ENCODE measurements at places on chromosomes 7 and 10. TPM values are rescaled to one million over a fixed set of nuclear protein-coding genes. Genes with fewer than 3 reads are reported as not detected.

- no peak for DNase-seq
Observed at GRCh38 chr7:5470816-5471215, 47.2 kb upstream of the TNRC18 start.

DNA sequence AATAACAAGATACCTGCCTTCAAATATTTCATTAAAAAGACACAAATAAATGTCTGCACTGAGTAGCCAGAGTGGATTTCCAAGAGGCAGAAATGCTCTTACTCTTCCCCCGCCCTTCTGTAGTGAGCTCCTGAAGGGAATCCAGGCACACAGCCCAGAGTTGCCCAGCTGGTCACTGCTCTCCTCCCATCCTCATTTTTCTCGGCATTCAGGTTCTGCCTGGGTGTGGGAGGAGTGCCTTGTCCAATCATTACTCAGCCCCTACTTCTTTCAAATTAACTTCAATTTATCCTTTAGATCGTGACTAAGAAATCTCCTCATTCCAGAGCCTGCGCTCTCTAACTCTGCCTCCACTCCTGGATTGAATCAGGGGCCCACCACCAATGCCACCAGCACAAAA, 12.2 kb downstream of the CCDC6 start:
- no peak for DNase-seq

Gene TCAF2
- 11.7 TPM for polyA plus RNA-seq

Gene GPR146
- 4.4 TPM for polyA plus RNA-seq

All from forelimb muscle (tissue), 1 donor.